Cerebellar cortex (tissue), 1 donor: ENCODE measurements at places on chromosomes 2 and 18.

DNA sequence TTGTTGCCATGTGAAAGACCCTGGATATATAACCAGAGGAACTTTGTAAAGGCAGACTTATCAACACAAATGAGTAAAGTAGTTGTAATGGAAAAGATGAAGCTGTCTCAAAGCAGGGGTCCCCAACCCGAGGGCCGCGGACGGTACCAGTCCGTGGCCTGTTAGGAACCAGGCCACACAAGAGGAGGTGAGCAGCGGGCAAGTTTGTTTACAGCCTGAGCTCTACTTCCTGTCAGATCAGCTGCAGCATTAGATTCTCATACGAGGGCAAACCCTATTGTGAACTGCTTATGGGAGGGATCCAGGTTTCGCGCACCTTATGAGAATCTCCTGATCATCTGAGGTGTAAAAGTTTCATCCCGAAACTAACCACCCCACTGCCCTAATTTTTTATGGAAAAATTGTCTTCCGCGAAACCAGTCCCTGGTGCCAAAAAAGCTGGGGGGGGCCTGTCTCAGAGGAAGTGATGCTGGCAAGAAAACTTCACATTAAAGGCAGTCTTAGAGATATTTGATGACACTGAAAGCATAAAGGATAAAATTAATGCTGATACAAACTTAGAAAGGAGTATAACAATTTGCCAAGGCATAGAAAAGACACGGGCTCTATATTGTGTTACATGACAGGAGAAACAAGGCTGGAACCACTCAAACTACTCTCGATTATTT is 57.5 kb upstream of the MSTN start:
- no peak for DNase-seq

- peak; percentile 98 for DNase-seq
These were observed 128.4 kb downstream of the CABLES1 start for GRCh38 chr18:23263551-23264235.

DNA sequence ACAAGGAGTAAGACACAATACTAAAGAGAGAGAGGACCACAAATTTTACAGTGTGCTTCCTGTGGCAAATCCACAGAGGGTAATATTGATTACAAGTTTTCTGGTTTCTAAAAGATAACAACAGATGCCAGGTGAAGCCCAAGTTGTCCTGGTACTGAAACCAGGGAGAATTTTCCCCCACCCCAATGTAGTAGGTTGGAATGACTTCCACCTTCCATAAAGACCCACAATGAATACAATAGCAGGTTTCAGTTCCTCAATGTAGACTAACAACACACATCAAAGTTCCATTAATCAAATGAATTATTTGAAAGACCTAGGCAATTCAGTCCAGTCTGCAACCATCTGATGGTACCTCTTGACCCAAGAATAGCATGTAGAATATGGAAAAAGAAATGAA is 44.0 kb upstream of the TMEM247 start:
- no peak for DNase-seq

- no peak for DNase-seq
These were observed 219.0 kb upstream of the DSEL start for GRCh38 chr18:67735506-67735905.

DNA sequence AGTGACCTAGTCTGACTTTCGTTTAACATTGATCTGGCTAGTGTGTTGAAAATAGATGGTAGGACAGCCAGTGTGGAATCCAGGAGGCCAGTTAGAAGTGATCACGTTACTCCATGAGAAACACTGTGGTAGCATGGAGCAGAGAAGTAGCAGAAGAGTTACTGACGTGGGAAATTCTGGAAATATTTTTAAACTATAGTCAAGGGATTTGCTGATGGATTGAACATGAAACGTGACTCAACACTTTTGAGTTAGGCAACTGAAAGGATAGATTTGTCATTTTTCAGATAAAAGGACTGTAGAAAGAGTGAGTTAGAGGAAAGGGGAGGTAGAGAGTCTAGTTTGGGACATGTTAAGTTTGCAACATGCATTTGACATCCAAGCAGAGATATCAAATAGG is 130.4 kb downstream of the IRS1 start:
- no peak for DNase-seq

GRCh38 chr18:57629422-57629821 is 7.8 kb upstream of the NARS1 start:
- DNase-seq = no peak
